Endothelial cell (in vitro differentiated cells): ENCODE measurements at places on chromosomes 2 and 18.

DNA sequence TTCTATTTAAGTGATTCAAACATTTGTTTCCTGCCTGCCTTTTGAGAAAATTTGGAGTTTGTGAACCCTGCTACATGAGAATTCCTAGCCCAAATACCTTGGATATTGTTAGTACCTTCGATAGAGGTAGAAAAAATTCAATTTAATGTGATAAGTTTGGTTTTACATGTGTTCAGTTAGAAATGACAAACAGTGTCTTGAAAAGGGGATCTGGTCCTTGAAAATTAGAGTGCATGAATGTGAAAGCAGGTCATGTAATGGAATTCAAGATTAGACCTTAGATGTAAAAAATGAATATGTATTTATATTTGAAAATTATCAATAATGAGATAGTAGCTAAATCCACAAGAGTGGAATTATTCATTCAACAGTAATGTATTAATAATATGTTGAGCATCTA lies 70.5 kb downstream of the PIK3C3 start:
- no peak for DNase-seq

DNA sequence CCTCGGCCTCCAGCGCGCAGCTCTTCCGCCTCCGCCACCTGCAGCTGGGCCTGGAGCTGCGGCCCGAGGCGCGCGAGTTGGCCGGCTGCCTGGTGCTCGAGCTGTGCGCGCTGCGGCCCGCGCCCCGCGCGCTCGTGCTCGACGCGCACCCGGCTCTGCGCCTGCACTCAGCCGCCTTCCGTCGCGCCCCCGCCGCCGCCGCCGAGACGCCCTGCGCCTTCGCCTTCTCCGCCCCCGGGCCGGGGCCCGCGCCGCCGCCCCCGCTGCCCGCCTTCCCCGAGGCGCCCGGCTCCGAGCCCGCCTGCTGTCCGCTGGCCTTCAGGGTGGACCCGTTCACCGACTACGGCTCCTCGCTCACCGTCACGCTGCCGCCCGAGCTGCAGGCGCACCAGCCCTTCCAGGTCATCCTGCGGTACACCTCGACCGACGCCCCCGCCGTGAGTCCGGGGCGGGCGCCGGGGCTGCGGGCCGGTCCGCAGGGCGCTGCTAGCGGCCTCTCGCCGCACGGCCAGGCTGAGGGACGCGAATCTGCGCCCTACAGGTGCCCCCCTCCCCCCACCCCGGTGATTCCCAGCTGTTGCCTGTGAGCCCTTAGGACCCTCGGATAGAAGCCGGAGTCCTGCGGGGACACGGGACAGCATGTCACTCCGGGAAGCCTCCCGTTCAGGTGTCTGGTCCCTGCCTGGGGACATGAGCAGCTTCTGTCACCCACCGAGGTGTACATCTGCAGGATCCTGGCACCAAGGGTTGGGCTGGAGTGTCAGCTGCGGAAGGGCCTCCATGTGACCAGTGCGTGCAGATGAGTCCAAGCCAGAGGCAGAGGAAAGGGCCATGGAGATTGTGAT lies 616 bp downstream of the RNPEPL1 start:
- DNase-seq: peak; percentile 34

DNA sequence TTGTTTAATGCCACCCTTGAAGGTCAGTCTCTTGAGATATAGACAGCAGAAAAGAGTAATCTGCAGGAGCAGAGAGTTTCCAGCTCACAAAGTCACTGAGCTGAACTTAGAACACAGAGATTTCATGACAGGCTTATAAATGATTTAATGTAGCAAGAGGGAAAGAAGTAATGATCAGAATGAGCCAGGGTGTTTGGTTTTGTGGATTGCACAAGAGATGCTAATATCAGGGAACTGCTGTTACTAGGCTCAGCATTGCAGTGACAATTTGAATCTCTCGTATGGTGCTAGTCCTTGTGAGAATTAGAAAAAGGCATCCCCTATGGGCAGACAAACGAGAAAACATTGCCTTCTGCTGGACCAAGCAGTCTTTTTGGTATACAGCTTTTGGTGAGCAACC lies 61.7 kb upstream of the ITGB6 start:
- no peak for DNase-seq

DNA sequence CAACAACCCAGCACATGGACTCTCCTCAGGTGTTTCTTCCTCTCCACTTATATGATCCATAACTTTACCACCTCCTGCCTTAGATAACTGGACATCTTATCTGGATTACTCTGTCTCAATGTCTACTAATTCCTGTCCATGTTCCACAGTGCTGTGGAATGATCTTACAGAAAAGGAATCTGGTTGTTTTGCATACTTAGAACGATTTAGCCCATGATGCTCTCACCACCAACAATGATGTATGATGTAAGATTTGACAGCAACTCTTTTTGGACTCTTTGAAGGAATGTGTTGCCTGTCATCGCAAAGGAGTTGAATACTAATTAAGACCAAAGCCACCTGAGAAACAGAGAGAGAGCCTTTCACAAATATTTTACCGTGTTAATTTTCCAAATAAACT lies 37.7 kb upstream of the SYT4 start:
- DNase-seq: no peak

- no peak for DNase-seq
Observed at GRCh38 chr2:85439025-85439472, 20.5 kb downstream of the SH2D6 start.

- DNase-seq: no peak
Observed at GRCh38 chr2:69221960-69222751, 164.9 kb downstream of the GFPT1 start.

DNA sequence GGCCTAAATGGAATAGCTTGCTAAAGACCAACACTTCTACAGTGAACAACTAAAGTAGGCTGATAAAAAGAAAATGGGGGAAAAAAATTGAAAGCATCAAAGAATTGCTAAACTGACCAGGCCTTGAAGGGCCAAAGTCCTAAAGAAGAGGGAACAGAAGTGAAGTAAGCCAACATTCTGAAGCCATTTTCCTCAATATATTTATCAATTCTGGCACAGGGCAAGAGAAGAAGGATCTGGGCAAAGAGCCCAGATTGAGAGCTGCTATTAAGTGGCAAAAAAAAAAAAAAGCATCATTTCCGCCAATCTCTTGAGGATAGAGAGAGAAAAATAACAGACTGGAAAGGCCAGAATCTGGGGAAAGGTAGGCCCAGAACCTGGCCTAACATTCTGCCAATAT lies 25.7 kb downstream of the FANCL start:
- DNase-seq: no peak

DNA sequence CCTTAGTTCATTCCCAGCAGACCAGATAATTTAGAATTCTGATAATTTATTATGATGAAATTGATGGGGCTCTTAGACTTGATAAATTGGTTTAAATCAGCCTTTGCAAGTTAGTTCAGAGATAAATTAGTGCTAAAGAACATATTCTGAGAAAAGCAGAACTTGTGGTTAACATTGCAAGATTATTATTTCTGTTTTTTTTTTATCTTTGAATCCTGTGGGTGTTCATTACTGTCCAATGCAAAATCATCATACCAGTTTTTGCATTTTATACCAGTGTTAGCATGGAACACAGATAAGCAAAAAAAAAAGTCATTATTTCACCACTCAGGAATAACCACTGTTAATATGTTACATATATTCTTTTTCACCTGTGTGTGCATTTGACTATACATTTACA lies 9.1 kb downstream of the SEPTIN2 start:
- DNase-seq: no peak

GRCh38 chr18:2985628-2986027 lies 27.3 kb downstream of the LPIN2 start:
- DNase-seq: no peak

DNA sequence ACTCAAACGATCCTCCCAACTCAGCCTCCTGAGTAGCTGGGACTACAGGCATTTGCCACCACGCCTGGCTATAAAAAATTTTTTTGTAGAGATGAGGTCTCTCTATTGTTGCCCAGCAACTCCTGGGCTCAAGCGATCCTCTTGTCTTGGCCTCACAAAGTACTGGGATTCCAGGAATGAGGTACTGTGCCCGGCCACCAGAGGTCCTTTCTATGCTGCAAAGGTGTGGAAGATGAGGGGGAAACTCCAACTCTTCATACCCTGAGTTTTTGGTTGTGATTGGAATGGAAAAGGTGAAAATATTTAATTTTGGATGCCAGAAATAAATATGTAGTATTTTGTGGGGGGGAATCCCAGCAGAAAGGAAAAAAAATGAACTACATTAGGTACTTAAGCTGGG lies 36.0 kb downstream of the MRPL33 start:
- peak; percentile 44 for DNase-seq

- DNase-seq: no peak
Observed at GRCh38 chr2:187575751-187576067, 21.5 kb upstream of the TFPI start.

DNA sequence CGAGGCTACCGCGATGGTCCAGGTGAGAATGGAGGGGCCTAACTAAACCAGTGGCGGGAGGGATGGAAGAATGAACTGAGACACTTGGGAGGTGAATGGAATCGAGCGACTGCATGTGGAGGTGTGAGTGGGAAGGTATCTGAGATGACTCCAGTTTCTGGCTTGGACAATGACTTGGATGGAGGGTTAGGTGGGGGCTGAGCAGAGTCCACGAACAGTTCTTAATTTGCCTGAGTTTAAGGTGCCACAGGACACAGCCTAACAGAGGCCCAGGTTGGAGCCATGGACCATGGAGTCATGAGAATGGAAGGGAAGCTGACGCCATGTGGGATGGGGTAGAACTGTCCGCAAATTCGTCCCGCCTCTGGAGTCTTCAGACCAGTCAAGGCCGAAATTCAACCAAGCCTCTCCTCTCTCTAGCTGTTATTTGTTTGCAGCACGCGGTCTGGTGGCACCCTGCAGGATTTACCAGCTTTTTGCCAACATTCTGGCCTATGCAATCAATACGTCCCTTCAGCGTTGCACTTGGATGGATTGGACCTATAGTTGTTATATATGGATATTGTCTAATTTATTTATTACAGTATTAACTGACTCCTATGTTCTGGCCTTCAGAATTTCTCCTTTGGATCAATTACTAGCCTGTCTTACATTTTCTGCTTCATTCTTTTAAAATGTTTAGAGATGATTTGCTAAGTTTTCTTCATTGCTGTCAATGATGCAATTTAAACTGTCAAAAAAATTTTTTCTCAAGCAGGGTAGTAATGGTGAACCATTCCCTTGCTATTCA lies 940 bp upstream of the BOLA3 start:
- no peak for DNase-seq

DNA sequence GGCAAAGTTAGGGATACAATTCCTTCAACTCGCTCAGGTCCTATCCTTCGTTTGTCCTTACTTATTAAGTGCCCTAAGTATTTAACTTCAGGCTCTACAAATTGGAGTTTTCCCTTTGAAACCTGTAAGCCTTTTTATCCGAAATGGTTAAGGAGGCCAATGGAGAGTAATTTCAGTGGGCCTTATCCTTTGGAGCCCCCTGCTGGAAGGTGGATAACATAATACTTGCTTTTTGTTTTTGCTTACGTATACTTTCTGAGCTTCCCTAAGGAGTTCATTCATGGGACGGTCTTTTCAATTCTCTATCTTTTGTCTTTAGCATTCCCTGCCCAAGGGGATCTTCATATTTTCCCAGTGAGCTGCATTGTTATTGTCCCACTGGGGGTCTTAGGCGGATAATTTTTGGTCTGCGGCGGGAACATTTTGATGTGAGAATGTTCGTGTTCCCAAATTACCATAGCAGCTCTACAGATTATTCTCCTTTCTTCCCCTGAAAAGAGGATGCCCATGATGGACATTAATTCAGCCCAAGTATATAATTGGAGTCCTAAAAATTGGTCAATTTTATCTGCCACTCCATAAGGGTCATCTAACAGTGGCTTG lies 34.4 kb upstream of the TRAPPC8 start:
- DNase-seq: peak; percentile 37

DNA sequence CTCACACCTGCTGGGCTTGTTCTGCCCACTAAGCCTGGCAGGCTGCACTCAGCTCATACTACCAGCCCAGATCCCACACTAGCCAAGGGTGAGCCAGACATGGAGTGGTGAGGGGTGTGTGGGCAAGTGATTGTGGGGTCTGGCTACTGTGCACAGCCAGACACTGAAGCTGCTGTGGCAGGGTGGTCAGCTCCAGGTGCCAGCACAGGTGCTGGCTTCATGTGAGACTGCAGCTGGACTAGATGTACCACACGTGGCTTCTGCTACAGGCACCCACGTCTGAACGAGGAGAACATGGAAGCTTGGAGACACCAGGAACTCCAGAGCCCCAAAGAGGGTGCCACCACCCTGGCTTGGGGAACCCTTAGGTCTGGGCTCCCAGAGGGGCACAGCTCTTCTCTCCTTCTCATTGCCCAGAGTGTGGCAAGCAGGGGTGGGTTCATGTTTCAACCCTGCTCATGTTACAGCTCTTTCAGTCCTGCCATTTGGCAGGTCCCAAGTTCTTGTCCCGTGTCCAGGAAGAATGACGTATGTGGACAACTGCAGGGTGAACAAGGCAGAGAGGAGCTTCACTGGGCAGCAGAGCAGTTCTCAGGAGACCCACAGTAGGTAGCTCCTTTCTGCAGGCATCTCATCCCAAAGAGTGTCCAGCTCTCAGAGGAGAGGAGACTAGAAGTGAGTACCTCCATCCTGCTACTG lies 1624.2 kb upstream of the TMEFF2 start:
- no peak for DNase-seq

DNA sequence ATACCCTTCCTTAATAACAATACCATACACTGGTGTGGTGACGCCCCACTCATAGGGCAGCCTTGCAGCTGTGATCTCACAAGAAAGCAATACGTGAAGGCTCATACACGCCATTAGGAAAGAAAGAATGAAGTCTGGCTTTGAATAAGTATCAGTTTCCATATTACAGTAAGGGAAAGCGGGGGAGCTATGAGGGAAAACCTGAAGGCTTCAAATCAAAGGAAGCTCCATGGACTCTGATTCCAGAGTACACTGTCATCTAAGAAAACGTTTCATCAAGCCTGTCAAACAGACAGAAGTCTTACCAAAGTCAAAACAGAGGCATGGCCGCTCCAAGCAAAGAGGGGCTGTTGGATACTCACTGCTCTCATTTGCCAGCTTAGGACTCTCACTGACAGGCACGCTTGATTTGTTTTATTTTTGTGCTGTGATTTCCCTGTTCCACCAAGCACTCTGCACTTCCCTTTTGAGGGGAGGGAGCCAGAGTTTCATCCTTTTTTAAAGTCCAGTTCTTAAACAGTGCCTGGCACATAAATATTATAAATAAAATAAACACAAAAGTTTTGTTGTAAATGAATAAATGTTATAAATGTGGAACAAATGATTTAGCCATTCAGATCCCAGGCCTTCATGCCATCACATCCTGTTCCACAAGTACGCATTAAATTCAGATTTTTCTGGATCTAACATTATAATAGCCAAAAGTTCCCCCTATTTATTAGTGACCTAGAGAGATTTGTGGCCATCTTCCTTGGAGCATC lies 221.2 kb downstream of the PIEZO2 start:
- no peak for DNase-seq

GRCh38 chr18:35118641-35119040 lies 77.4 kb downstream of the MAPRE2 start:
- DNase-seq: no peak
